ENCODE measurements at places on chromosomes 12 and 14.

GRCh38 chr14:93011650-93012325 lies 88.8 kb downstream of the CHGA start:
- no peak for DNase-seq

GRCh38 chr14:93548102-93548843 lies 117.5 kb downstream of the UNC79 start:
- DNase-seq, result no peak

DNA sequence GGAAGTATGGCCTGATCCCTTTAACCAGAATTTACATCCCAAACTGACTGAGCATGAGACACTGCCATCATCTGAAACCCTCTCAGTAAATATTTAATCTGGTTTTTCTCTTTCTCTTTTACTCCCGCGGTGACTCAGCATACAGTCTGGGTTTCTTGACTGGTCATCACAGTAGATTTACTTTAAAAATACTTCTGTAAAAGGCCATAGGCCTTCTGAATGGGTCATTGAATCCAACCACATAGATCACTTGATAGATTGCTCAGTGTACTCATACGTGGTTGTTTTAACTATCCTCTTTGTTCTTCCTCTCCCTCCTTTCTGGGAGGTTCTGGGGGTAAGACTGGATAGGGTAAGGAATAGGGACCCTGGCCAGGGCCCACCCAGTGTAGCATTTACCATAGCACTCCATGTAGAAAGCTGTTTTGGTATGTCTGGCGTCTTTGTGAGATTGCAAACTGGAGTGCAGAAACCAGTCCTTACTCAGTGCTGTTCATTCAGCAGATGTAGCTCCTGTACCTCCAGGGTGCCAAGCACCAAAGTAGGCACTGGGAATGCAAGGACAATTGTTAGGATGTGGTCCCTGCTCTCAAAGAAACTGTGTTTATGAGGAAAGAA lies 165.7 kb downstream of the SRGAP1 start:
- DNase-seq, result no peak

GRCh38 chr12:131529196-131530040 lies 181.5 kb upstream of the SFSWAP start:
- DNase-seq, result no peak

GRCh38 chr14:105075379-105076295 lies 10.4 kb upstream of the GPR132 start:
- peak; percentile 63 for DNase-seq

GRCh38 chr12:81759190-81760051 lies at the start of gene PPFIA2:
PPFIA2 (minus strand) TSS chr12:81759350.
- DNase-seq, result peak; percentile 25

- DNase-seq, result no peak
These were observed 4.4 kb downstream of the MLH3 start for GRCh38 chr14:75046899-75047298.

DNA sequence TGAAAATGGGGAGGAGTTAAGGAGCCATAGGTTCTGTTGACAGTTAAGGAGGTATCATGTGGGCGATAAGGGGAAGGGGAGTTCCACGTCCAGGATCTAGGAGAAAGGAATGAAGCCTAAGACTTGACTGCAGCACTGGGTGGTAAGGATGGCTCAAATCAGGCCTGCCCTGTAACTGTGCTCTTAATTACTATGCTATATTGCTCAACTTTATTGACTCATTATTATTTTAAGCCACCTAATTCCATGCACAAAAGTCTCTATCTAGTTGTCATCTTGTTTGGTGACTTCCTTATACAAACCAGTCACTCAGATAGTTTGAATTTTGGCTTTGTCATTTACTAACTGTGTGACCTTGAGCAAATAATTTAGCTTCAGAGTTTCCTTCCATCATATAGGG lies 242.1 kb upstream of the ARHGAP5 start:
- DNase-seq, result no peak

- no peak for DNase-seq
These were observed 216.7 kb downstream of the FOXG1 start for GRCh38 chr14:28983279-28983678.

DNA sequence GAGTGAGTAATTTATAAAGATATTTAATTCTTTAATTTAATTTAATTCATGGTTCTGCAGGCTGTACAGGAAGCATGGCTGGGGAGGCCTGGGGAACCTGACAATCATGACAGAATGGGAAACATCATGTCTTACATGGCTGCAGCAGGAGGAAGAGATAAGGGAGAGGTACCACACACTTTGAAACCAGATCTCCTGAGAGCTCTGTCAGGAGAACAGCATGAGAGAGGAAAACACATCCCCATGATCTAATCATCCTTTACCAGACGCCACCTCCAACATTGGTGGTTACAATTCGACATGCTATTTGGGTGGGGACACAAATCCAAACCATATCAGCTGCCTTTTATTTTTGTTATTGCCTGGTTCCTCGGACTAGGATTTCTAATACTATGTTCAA lies 928.6 kb downstream of the TMEM121 start:
- DNase-seq, result no peak

DNA sequence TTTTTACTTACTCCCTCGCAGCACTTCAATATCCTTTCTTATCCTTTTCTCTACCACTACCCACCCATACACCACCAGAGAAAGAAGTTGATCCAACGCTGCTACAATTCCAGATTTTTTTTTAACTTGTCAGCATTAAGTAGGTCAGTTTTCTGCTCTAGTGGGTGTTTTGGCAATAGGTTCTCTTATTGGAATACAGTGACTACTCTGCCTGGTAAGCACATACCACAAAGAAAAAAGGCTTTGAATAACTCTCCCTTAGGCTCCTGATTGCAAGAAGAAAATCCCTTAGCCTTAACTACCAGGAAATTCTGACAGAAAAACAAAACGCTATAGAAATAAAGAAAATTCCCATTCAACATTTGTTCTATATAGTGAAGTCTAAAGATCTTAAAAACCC lies 72.0 kb downstream of the NUMB start:
- no peak for DNase-seq

DNA sequence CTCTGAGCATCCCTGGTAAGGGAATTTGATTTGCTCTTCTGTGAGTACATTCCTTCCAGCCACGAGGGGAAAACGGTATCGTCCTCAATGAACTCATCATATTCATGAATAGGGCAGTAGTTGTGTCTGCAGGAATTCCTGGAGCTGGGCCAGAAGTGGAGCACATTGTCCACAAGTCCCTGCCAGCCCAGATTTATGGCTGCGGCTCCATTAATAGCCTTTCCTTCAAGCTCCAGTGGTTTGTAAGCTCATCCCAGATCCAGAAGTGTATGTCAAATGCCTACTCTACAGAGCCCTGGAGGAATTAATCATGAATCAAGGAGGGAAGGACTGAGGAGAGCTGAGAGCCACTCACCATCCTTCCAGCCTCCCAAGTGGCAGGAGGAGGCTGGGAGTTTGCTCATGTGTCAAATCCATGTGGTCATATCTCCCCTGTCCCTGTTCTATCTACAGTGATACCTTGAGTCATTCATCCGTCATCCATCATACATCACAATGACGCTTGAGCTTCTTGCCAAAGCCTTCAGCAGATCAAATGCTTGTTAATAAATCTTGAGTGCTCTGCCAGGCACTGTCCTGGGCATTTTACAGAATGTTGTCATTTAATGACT lies 65.5 kb downstream of the SVOP start:
- no peak for DNase-seq

GRCh38 chr14:99736603-99737371 lies 52.7 kb downstream of the CYP46A1 start:
- no peak for DNase-seq

DNA sequence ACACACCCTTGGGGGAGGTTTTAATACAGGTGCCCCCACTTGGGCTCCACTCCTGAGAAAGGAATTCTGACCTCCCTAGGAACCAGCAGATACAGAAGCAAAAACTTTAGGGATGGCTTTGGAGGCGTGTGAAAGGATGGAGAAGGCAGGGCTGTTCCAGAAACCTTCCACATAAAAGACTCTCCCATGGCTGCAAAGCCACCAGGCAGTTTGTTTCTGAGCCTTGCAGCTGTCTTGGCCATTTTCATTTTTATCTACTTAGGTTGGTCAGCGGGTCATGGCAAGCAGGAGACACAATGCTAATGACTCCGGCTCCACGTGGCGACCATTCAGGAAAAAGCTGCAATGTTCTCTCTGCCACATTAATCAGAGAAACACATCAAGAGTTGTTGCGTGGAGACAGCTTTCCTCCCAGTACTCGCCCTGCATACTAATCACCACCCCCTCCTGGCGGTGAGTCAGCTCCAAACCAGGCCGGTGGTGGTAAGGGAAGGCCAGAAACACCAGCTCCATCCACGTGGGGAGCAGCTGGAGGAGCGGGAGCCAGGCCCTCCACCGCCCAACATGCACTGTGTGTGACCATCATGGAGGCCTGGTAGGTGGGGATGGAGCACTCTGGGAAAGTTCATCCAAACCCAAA lies 30.9 kb upstream of the IRF2BPL start:
- peak; percentile 44 for DNase-seq

DNA sequence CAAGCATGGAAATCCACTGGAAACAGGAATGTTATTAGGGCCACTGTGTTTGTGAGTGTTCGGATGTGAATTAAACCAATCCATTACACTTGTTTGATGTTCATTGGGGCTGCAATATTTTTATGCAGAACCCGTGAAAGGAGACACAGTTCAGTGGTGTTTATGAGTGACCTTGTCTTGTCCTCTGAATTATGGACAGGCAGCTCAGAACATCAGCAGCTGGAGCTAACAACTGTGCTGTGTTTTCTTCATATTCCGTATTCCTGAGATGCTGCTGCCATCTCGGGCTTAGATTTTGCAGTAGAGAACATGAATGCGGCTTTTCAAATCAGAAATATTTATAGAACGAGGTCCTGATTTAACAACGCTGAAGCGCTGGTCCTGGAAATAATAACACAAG lies 20.3 kb upstream of the CACNA1C start:
- DNase-seq, result no peak

DNA sequence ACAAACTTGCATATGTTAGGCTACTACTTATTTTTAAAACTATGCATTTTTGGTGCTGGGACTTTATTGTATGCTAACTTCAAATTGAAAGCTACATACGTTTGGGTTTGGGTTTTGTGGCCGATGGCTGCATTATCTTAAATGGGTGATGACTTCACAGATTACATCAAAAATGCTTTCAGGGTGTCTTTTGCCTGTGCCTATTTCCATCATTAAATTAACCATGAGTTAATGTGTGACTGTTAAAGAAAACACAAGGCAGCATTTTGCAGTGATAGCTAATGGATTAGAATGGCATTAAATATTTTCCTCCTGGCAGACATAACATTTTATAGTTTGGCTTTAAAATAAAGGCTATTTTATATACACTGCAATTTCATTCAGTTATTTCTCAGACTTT lies 352.3 kb downstream of the EGLN3 start:
- no peak for DNase-seq

DNA sequence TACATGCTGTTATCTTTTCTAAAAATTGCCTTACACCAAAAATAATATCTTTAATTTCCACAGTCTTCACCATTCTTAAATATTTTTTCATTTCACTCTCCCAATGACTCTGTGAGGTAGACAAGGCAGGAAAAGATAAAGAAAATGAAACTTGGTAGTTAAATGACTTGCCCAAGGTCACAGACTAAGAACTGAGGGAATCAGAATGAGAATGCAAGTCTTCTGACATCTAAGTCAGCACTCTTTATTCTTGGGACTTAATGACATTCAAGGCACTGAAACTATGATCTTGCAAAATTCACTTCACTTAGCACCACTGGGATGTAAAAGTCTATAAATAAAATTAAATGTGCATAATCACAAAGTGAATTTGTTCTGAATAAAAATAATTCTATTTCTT lies 104.5 kb downstream of the SLC2A13 start:
- no peak for DNase-seq

- DNase-seq, result no peak
These were observed 87.0 kb upstream of the GPHB5 start for GRCh38 chr14:63405715-63406114.

GRCh38 chr14:88421286-88421685 lies 35.8 kb downstream of the SPATA7 start:
- DNase-seq, result no peak

GRCh38 chr12:57654042-57654441 lies 21.0 kb upstream of the B4GALNT1 start:
- no peak for DNase-seq

DNA sequence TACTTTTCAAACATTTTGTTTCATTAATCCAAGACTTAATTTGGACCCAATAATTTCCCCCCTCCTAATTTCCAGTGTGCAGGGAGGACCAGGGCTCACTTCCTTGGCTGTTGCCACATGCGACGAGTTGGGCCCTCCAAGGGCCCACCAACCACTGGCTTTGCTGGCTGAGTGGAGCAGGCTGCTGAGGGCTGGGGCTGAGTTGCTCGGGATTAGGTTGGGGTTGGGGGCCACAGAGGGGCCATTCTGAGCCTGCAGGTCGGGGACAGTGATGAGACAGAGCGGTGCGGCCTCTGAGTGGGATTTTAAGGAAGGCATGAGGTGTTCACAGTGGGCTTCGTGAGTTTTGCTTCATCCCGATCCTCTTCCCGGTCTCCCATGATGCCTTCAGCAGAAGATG lies 6.1 kb upstream of the TRAF3 start:
- DNase-seq, result no peak

DNA sequence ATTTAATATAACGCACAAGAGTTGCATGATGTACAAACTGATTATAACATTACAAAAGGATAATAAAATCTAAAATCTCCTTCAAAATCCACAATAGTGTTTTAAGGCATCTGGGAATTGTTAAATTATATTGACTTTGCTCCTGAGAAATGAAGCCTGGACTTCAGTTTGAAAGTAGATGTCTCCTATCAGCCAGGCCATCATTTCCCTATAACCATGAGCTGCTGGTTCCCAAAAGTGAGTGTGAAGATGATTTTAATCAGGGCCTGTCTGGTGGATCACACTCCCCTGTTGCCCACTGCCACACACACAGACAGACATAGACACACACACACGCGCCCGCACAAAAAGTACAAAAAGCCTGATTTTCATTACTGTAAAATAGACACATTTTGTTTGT lies 480.7 kb downstream of the RPS29 start:
- no peak for DNase-seq

GRCh38 chr14:53027041-53027440 lies 76.2 kb upstream of the FERMT2 start:
- no peak for DNase-seq

- DNase-seq, result no peak
These were observed 65.1 kb upstream of the DUSP6 start for GRCh38 chr12:89417246-89417977.

GRCh38 chr12:110365489-110366320 lies 37.8 kb downstream of the ANAPC7 start:
- no peak for DNase-seq

- no peak for DNase-seq
These were observed 57.2 kb downstream of the ATF7 start for GRCh38 chr12:53568809-53569557.

GRCh38 chr12:4579305-4580102 lies 17.5 kb downstream of the DYRK4 start:
- no peak for DNase-seq

- DNase-seq, result no peak
These were observed 288.2 kb downstream of the PPFIA2 start for GRCh38 chr12:81470923-81471322.

All from activated CD4-positive, alpha-beta T cell treated with anti-CD3 and anti-CD28 coated beads for 48 hours (primary cell).